ENCODE measurements at places on chromosomes 7 and 10.

- DNase-seq: no peak
These were observed 2.7 kb upstream of the HYCC1 start for GRCh38 chr7:23016345-23017253.

DNA sequence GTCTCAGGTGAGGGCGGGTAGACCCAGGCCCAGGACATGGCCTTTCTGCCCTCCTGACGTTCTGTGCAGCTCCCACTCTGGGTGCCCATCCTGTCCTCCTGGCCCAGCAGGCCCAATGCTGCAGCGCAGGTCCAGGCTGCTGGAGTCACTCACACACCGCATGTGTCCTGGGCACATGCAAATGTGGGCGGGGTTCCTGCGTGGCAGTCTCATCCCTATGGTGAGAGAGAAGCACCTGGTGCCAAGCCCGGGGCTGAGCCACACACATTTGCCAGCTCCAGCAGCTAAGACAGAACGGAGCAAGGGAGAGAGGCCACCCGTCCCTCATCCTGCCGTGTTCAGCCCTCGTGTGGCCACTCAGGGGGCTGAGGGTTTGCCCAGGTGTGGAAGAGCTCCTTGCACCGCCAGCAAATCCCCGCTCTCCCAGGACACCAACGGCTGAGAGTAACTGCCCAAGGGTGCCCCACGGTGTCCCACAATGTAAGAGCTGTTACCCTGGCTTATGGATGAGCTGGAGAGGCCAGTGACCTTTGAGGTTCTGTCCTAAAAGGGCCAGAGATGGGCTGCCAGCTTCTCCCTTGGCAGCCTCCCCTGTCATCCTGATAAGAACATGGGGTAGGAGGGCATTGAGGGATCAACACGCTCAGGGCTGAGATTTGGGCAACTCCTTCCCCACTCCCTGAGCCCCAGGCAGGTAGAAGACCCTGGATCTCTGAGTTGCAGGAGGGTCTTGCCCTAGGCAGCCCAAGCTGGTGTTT lies 4.4 kb downstream of the FUOM start:
- DNase-seq: no peak

- DNase-seq: no peak
These were observed 63.3 kb upstream of the SMNDC1 start for GRCh38 chr10:110368002-110368401.

DNA sequence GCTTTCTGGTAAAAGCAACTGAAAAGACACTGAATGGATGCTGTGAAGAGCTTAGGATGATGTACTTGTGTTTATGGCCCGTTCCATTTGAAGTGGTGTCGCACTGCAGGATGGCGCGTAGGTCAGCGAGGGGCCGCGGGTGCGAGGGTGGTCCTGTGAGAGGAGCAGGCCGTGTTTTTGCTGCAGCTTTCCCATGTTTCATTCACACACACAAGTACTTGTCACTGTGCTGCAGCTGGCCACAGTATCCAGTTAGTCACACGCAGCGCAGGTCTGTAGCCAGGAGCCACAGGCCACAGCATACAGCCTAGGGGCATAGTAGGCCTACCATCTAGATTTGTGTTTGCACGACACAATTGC lies 23.2 kb downstream of the WIPI2 start:
- DNase-seq: no peak

- no peak for DNase-seq
These were observed 10.0 kb upstream of the LRRC4 start for GRCh38 chr7:128041203-128041602.

DNA sequence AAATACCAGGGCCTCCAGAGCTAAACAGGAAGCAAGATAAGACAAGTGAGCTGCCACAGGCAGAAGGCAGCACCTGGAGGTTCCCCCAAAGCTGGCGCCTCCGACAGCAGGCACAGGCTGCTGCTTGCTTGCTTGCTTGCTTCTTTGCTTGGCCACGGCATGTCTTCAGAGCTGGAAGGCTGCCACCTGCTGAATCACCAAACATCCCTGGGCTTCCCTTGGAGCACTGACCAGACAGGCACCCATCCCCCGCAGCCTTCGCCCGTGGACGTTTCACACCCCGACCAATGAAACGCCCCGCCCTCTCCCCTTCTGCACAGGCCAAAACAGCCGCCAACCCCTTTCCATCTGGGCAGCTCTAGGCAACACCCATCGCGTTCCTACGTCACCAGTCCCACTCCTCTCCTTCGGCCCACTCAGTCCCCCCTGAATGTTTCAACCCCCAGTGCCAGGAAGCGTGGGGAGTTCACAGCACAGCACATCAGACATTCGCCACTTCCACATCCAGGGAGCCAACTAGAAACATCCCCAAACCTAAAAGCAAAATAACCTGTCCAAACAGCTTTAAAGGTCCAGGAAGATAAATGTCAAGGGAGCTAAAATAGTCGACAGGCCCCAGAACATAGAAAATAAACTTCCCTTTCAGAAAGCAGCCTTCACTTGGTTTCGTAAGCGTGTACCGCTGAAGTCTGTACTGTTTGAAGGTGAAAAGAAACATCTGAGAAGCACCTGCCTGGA lies 1.6 kb downstream of the SGMS1 start:
- peak; percentile 40 for DNase-seq

- no peak for DNase-seq
These were observed 19.9 kb upstream of the MAP3K8 start for GRCh38 chr10:30413996-30414576.

- DNase-seq: no peak
These were observed 15.3 kb downstream of the AGBL3 start for GRCh38 chr7:135001390-135002165.

- no peak for DNase-seq
These were observed 12.3 kb upstream of the ACSM6 start for GRCh38 chr10:95181726-95182125.

- DNase-seq: peak; percentile 38
These were observed 5.1 kb downstream of the ITPRIP start for GRCh38 chr10:104333032-104333727.

GRCh38 chr10:122049076-122049475 lies 60.1 kb downstream of the TACC2 start:
- no peak for DNase-seq

DNA sequence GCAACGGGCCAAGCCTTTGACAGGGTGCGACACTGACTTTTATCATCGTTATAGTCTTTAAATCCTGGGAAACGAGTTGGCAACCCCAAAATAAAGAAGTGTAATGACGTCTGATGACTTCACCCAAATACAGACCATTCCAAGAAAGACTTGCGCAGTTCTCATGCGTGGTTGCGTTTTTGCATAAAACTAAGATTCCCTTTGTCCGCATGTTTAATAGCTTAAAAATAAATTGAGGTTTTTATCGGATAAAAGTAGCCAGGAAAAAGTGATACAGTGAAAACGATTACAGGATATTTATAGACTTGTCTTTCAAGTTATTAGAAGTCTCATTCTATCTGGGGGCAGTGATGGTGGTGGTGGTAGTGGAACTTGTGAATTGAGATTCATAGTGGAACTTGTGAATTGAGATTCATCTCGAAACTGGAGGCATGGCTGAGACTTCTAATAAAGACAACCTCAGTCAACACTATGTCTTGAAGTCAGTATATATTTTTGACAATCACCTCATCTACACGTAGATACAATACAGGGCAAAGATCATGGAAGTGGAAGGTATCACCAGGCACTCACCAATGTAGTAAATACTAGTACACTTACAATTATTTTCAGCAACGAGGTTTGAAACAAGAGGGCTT lies 1.2 kb upstream of the NAMPT start:
- DNase-seq: no peak

- no peak for DNase-seq
These were observed 47.8 kb upstream of the KCNMA1 start for GRCh38 chr10:77685432-77685831.

- DNase-seq: no peak
These were observed 6.6 kb upstream of the NRF1 start for GRCh38 chr7:129604713-129605437.

- DNase-seq: no peak
These were observed 81.4 kb downstream of the ABLIM1 start for GRCh38 chr10:114576716-114577115.

DNA sequence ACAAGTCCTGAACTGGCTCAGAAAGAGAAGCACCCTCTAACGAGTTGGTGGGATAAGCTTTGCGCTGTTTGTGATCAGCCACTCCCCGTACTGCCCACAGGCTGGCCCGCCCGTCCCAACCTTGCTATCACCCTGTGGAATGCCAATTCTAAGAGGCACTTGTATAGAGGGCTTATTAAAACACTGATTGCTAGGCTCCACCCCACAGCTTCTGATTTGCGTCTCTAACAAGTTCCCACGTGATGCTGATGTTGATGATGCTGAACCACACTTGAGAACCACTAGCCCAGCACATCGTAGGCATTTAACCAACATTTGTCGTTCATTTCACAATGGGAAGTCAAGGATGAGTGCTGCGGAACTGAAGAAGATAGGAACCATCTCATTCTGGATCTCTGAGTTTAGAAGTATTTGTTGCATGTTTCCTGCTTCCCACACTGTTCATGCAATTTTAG lies 12.7 kb upstream of the GSAP start:
- DNase-seq: no peak

GRCh38 chr7:152011860-152012259 lies 13.6 kb upstream of the GALNT11 start:
- no peak for DNase-seq

GRCh38 chr7:55109404-55110167 lies 90.8 kb downstream of the EGFR start:
- no peak for DNase-seq

DNA sequence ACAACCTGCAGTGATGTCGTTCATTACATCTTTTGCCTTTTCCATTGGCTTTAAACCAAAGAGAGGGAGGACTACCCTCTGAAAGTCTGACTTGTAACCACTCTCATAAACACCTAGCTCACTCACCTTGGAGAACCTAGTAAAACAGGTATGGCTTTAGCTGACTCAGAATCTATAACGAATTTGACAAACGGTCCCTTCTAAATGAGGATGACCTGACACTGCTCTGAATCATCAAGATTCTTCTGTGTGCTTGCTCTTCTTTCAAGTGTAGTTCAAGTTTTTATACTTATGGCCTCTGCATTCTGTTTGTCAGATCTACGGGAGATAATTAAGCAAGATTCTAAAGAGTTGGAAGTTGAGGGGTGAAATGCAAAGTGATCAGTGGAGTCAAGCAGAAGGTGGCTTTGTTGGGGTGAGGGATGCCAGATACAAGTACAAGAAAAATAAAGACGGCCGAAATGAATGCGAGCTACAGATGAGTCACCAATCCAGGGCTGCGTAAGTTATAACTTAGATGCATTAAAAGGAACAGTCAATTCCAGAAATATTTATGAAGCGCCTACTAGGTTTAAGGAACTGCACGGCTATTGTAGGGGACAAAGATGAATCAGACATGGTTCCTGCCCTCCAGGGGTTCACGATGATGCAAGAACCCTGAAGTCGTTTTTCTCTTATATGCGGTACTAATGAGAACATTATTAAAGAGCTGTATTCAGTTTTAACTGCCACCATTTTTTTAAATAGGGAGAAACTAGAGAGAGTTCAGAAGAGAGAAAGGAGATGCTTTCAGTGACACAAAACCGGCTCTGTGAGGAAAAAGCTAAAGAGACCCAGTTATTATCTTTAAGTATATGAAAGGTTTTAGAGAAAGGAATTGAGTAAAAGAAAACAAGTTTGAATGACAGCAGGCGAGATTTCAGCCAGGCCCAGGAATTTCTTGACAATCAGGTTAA lies 6.5 kb downstream of the HIPK2 start:
- DNase-seq: no peak
